NCI-H187 treated with DMSO at 0.1 percent for 48 hours (cell line): ENCODE measurements at places on chromosomes 1 and 21.

DNA sequence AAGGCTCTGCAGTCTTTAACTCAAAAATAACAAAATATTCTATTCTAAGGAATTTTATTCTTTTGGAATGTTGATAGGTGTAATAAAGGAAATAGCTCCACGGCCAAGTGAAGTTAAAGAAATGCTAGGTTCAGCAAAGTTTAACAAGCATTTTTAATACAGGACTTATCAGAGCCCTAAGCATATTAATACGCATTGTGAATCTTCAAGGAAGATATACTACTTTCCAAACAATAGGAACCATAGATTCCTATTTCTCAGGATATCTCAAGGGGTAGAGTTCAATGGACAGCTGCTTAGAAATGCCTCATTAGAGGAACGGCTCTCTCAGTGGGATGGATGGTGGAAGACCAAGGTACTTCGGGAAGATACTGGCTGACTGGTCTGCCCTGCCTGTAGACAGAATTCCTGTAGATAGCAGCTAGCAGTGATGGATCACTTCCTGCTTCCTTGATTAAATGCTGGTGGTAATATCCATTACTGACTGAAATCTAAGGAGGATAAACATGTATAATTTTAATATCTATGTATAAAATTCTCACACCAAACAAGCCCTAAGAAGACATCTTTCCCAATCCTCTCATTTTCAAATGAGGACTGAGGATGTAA lies 8.1 kb upstream of the LRRC8C start:
- DNase-seq = no peak

DNA sequence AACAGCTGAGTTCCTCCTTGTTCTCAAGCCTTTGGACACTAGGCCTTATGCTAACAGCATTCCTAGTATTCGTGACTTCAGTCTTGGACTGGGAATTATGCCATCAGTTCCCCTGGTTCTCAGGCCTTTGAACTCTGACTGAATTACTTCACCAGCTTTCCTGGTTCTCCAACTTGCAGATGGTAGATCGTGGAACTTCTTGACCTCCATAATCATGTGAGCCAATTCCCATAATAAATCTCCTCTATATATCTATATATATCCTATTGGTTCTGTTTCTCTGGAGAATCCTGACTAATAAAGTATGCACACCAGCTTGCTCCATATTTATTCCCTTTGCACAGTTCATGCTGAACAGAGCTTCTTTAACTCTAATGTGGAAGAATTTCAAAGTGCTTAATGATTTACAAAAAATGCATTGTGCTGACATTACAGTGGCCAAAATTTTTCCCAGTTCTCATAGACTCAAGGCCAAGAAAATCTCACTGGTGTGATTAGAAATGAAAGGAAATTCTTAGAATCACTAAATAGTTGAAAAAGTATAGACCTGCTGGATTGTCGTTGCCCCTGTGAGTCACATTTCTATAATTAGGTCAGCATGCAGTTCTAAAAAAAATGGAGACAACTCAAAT lies 462.9 kb upstream of the ADAMTS5 start:
- no peak for DNase-seq

DNA sequence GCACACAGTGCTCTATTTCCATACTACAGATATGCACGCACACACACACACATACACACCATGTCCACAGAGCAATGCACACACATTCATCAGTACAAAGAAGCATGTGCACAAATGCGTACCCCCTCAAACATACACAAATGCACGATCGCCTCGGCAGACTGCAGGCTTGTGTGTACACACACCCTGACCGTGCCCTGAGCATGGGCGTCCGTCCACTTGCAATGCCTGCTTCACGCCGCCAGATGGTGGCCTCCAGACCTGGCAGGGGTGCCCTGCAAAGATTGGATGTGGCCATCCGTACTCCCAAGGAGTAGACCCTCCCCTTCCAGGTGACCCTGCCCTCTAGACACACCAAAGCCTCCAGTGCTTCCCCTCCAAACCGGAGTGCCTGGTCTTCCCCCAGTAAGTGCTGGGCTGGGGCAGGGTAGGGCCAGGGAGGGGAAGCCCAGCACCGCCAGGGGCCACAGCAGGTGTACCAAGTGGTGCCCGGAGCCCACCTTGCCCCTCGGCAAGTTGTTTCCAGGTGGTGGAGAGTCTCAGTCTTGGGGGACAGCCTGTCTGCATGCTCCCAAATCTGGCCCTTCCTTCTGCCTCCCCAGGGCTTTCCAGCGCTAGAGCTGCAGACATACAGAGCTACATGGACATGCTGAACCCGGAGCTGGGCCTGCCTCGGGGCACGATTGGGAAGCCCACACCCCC lies 20.6 kb downstream of the ESPN start:
- DNase-seq = no peak

- no peak for DNase-seq
These were observed 77.0 kb downstream of the MORN1 start for GRCh38 chr1:2314273-2314802.

DNA sequence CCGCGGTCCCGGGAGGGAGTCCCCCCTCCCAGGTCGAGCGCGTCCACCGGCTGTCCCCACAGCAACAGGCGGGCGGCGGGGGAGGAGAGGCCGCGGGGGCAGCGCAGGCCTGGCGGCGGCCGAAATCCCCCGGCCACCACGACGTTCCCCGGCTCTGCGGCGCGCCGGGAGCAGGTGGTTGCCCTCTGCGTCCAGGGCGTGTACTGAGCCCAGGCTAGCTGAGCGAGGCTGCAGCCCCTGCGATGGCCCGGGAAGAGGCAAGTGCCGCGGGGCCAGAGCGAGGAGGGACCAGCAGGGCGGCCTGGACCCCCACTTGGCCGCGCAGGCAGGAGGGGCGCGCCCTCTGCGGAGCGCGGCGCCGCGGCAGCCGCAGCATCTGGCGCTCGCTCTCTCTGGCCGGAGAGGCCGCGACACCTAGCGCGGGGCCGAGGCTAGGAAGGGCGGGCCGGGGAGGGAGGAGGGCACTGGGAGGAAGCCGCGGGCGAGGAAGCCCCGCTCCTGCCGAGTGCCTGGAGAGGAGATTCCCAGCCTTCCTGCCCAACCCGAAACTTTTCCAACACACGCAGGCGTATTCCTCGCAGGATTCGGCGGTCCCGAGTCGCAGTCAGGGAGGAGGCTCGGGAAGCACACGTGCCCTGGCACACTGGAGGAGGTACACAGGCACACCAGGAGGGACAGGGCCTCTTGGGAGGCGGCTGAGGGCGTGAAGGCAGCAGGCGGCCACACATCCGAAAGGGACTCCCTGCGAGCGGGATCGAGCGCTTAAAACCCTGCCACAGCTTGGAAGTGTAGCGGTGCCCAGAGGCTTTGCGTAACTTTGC lies 4.9 kb upstream of the PROX1 start:
- DNase-seq = no peak

- DNase-seq = no peak
These were observed 647 bp downstream of the S100A8 start for GRCh38 chr1:153389973-153390879.

DNA sequence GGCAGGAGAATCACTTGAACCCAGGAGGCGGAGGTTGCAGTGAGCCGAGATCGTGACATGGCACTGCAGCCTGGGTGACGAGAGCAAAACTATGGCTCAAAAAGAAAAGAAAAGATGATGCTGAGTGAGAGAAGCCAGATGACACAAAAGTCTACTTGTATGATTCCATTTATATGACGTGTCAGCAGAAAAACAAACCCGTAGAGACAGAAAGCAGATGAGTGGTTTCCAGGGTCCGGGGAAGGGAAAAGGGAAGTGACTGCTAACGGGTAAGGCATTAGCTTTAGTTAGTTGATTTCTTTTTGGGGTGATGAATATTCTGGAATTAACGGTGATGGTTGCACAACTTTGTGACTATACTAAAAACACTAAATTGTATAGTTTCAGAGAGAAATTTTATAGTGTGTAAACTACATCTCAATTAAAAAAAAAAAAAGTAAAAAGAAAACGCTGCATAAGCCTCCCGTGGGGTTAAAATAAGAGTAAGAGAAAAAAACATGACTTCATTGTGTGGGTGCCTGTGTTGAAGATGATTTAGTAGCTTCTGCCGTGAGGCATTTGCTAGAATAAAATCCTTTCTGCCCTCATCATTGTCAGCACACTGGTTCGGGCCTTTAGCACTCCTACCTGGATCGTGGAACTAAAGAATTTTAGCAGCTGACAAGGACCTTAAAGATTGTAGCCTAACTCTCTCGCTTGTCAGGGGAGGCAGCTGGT lies 24.7 kb upstream of the ATP5PO start:
- no peak for DNase-seq

- no peak for DNase-seq
These were observed 10.1 kb upstream of the SERBP1 start for GRCh38 chr1:67440339-67440738.

GRCh38 chr1:117136749-117137148 lies 15.2 kb upstream of the TRIM45 start:
- no peak for DNase-seq

- DNase-seq = no peak
These were observed 172.5 kb upstream of the GJB5 start for GRCh38 chr1:34582356-34582755.

- no peak for DNase-seq
These were observed 1.4 kb upstream of the CELF3 start for GRCh38 chr1:151718011-151718431.

DNA sequence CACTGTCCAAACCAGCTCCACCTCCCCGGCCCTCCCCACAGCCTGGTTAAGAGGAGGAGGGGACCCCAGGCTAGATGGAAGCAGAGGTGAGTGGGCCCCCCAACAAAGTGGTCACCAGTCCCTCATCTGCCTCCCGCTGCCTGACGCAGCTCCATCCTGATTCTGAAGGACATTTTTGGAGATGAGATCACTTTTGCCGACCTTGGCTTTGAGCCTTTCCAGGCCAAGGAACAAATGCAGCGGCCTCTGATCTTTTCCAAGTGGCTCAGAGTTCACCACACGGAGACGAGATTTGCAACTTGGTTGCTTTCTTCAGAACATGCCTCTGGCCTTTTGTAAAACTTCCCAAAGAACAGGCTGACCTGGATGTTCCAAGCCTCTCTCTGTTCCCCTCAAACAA lies 223.1 kb downstream of the NPHP4 start:
- DNase-seq = no peak

DNA sequence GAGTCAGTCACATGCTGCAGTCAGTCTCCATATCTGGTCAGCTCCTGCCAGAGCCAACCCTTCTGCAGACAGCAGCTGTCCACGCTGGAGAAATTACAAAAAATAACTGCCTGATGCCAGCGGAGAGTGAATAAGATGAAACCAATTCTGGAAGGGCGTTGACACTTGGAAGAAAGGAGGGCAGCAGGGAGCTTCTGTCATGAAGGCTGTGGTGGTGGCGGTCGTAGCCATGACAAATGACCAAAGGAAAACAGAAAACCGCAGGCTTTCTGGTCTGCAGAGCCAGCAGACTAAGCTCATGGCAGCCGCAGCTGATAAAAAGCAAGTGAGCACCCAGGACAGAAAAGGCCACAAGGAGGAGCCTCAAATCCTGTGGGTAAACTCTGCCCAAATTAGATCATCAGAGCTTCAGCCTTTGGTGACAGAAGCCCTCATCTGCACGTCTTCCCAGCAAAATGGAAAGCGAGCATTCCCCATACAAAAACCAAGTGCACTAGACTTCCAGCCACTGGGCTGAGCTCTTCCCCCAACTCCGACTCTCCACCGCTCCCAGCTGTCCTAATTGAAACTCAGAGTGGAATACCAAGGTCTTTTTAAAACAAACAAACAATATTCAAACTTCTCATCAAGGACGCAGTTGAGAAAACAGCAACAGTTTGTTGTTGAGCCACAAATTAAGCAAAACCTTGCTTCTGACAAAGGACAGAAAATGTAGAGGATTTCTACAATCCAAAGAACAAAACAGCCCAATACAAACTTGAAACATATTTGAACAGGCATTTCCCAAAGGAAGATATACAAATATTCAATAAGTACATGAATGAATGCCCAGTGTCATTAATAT lies 28.7 kb downstream of the RSPH1 start:
- no peak for DNase-seq

DNA sequence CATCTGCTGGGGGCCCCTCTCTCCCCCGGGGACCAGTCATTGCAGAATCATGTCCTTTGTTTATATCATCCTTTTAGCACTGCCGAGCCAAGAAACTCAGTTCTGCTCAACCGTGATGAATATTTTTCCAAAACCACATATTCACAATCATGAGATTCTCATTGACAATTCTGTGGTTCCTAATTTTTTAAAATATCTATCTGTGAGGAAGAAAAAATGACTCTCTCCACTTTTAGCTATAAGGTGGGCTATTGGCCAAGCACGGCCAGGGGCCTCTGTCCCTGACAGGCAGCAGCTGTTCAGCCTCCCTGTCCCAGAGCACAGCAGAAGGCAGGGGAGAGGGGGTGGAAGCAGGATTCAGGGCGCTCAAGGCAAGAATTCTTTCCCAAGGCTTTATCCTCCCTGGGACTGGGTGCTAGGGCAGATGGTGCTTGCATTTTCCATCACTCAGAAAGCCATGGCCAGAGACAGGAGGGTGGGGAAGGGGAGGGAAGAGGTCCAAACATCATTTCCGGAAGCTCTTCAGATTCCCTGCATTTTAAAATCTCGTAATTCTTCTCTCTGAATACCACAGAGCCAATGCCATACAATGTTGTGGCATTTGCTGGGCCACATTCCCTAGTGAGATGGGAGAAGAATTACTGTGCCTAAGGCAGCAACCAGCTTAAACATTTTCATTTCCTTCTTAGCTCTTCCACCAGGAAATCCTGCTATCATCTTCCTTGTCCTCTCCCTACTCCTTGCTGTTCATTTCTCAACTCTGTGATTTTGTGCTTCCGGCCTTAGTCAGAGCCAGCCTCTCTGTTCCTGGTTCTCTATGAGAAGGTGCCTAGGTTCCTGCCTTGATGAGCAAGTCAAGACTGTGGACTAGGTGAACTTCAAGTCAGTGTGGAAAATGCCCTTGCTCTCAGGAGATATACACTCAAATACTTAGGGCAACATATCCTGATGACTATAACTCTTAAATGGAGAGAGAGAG lies 60.3 kb downstream of the KCNJ6 start:
- DNase-seq = no peak

GRCh38 chr1:9127395-9128165 lies 1.3 kb downstream of the GPR157 start:
- DNase-seq = no peak

DNA sequence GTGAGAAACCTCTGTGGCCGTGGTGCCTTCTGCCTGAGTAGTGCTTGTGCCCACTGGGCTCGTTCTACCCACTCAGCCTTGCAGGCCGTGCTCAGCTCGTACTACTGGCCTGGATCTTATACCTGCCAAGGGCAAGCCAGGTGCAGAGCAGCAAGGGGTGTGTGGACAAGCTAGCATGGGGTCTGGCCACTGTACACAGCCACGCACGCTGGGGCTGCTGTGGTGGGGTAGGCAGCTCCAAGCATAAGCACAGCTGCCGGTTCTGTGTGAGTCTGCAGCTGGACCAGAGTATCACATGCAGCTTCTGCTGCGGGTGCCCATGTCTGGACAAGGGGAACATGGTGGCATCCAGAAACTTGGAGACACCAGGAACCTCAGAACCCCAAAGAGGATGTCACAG lies 16.4 kb downstream of the FAM20B start:
- no peak for DNase-seq

DNA sequence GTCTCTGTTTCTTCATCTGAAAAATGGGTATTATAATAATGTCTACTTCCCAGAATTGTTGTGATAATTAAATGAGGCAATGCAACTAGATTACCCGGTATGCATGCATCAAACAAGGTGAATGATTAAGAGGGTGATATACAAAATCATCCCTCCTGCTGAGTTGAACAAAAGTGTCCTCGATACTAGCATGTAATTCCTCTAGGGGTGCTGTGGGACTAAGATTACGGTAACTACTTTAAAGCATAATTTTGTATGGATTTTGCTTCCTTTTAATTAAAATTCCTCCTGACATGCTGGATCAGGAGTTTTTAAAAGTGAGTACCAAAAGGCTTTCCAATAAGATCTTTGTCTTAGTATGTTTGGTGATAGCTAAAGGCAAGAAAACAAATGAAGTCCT lies 98.7 kb upstream of the PRMT6 start:
- no peak for DNase-seq
